ENCODE measurements at places on chromosomes 6 and 20.
A peak's percentile ranks its signal among the peaks of the same experiment; 100 is the strongest.

GRCh38 chr20:59733351-59733750, 129.0 kb downstream of the PHACTR3 start:
- no peak for DNase-seq

DNA sequence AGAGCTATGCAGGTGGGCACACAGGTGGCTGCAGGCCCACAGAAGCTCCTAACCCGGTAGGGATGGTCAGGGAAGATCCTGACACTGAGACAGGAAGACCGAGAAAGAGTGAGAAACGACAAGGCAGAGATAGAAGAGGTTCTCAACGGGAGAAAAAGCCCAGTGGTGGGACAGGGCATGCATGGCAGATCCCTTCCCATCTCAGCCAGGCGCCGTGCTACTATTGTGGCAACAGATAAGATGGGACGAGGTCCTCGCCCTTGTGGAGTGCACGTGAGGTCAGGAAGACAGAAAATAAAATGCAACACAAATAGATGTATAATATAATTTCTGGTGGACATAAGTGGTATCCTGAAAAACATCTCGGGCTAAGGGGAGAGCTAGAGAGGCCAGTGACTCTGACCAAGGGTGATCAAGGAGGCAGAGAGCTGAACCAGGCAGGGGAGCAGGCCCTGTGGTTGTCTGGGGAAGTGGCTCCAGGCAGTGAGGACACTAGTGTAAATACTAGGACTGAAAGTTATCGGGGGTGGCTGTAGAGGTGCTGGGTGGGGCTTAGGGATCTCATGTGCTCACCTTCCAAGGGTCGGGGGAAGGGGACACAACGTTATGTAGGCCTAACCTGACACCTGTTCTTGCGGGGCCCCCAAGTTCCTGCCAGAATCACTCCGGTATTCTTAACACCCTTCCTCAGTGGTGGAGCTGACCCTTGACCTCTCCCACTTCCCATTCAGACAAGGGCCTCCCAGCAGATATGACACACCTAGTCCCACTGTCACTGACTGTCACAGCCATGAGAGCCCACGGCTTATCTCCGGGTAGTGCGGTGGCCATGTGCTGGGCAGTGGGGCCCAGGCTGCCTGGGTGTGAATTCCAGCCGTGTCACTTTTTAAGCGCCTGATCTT, 1.0 kb downstream of the SRXN1 start:
- DNase-seq, result no peak

DNA sequence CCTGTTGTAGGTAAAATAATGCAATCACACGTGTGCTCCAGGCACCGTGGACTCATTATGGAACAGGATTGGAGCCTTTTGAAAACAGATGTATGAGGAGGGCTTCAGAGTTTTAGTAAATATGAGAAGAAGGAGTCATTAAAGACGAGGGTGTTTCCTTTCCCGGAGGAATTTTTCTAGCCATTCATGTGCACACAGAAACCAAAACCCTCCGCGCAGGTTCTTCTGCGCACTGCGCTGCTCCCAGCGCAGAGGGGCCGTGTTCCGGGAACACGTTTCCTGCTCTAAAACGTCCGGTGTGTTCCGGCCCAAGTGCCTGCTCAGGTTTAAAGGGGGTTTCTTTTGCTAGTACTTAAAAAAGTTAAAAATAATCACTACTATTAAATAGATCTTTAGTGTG, 11.6 kb downstream of the GPR31 start:
- DNase-seq, result no peak

- peak; percentile 5 for DNase-seq
These were observed 30.4 kb downstream of the KCNQ2 start for GRCh38 chr20:63442100-63442493.

GRCh38 chr6:34301408-34301807, 52.6 kb upstream of the SMIM29 start:
- DNase-seq, result peak; percentile 86

GRCh38 chr6:122116119-122116834, 283.2 kb upstream of the HSF2 start:
- no peak for DNase-seq

GRCh38 chr20:4256874-4257273, 241.5 kb upstream of the RNF24 start:
- no peak for DNase-seq

DNA sequence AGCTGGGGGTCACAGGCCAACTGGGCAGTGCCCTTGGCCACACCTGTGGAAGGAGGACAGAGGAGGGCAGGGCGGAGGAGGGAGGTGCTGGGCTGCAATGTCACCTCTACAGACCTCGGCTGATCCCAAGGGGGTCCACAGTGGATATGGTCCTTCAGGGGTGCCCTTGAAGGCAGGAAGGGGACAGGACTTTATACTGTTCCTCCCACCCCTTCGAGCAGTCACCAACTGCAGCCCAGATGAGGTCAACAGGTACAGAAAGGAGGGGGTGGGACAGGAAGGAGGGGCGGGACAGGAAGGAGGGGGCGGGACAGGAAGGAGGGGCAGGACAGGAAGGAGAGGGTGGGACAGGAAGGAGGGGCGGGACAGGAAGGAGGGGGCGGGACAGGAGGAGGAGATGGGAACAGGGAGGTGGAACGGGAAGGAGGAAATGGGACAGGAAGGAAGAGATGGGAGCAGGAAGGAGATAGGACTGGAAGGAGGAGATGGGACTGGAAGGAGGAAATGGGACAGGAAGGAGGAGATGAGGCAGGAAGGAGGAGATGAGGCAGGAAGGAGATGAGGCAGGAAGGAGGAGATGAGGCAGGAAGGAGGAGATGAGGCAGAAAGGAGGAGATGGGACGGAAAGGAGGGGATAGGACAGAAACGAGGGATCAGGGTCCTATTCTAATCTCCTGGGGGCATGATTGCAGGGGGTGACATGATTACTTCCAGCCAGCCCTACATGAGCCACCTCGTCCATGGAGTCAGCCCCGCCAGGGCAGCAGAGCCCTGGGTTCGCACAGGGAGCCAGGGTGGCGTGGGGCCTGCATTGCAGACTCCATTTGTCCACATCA, 19.4 kb upstream of the MRGBP start:
- no peak for DNase-seq

DNA sequence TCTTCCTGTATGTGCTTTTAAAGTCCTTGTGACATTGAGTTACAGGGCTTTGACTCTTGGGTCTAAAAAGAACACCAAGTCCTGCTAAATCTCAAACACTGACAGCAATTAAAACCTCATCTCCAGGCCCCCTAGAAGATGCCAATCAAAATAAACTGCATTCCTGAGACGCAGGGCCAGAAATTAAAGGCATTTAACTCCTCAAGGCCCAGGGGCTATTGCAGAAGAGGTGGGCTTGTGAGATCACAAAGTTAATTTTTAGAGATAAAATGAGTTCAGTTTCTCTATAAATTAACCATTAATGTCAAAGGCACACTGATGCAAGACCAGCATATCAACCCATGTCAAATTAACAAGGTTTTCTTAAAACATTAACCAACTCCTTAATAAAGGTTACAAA, 145.6 kb upstream of the CARMIL1 start:
- no peak for DNase-seq

DNA sequence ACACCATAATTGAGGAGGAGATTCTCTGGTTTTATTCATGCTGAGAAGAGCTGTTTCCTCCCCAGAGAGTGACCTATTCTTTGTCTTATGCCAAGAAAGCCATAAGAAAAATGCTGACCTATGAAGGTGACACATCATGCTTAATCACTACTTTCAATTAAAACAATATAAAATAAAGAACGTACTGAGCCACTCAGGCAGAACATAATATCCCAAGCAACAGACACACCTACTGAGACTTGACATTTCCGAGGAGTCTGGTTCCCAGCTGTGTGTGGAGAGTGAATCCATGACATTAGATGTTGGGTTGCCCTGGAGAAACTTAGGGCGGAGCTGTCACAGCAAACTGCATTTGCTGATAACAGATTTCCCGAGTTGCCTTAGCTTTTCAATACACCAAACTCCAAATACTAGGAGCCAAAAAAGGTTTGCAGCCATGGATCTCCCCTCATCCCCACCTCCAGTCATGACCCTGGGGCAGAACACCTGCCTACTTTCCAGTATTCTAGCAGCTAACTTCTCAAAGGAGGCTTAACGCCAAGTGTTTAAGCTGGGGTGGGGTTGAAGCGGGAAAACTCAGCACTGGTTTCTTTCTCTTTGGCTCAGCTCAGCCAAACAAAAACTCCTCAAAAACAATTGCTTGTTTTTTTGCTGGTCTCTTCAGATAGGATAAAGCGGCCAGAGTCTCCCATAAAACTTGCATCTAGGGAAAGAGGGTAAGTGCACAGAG, 92.2 kb downstream of the BACH2 start:
- no peak for DNase-seq

DNA sequence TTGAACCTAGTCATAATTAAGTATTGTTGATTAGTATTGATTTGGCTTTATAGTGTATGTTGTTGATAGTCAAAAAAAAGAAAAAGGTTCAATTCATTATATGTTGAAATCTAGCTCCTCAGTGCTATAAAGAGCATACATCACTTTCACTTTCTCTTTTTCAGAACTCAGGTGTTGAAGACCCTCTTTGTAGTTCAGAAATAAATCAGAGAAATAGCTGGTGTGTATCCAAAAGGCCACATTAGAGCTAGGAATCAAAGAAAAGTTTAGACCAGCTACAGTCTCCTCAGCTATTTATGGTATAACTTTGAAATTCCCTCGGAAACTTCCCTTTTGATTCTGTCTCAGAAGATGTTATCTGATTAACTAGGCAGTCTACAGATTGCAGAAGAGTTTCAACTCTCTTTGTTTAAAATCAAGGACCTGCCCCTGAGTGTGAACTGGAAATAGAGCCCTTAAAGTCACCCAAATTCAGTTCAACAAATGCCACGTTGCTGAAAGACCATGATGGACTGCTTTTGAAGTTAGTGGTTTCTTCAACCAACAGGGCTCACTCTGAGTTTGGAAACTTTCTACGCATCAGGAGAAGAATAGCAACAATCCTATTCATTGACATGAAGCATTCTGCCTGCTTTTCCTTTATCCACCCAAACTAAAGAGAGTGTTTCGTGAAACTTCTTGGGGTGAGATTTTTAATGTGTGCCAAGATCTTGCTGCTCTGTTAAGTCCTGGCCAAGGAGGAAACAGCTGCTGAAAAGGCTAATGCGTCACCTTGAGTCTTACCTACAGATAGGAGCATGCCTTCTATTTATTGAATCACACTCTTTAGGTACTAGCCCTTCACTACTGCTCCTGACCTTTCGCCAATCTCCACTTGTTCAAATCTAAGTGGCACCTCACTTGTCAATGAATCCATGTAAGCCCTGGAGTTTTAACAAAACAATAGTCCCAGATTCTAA, 111.7 kb downstream of the TNFRSF21 start:
- no peak for DNase-seq

DNA sequence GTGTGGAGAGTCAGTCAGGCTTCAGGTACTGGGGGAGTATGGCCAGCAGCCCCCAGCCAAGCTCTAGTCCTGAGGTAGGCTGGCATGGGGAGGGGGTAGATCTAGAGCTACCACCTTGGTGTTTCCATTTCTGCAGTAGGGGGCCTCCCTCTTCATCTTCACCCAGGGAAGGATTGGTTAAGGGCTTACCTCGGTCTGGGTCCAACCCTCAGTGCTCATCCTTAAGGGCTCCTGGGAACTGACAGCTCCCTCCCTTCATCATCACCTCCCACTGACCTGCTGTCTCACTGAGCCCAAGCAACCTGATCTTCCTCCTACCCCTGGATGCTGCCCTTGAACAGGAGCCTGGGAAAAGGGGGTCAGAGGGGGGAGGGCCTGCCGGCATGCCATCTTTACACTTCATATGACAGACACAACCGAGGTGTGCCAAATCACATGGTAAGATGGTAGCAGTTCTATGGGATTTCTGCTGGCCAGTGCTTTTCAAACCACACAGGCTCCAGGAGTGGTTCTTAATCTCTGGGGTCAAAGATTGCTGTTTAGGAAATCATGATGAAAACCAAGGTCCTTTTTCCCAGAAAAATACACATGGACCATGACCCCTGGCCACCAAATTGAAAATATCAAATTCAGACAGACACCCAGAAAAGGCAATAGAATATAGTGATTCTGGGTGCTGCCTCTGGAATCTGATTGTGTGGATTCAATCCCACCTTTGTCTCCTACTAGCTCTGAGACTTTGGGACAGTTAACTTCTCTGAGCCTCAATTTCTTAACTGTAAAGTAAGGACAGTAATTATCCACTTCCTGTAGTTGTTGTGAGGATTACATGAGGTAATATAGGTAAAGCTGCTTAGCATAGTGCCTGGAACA, 3.0 kb downstream of the TP53INP2 start:
- DNase-seq, result no peak

- no peak for DNase-seq
These were observed 23.7 kb upstream of the TAF4 start for GRCh38 chr20:62089393-62089792.

DNA sequence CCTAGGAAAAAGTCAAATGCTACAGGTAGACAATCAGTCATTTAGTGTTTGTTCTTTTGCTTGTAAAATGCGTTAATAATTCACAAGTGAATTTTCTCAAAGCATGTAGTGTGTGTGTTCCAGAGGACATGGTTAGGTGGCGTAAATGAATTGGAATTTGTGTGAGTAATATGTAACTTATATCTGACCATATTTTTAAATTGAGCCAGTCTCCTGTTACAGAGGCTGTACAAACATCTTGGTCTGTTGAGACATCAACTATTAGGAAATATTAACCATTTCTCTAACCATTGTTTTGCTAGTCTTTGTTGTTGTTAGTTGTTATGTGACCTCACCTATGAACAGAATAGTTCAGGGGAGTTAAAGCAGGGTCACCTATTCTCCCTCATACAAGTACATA, 22.7 kb downstream of the MCM8 start:
- peak; percentile 8 for DNase-seq

- DNase-seq, result no peak
These were observed 45.6 kb downstream of the GFOD1 start for GRCh38 chr6:13441778-13442177.

- no peak for DNase-seq
These were observed 228.8 kb downstream of the ADGRG6 start for GRCh38 chr6:142530566-142530965.

GRCh38 chr20:36243726-36244125, 7.4 kb downstream of the AAR2 start:
- no peak for DNase-seq

DNA sequence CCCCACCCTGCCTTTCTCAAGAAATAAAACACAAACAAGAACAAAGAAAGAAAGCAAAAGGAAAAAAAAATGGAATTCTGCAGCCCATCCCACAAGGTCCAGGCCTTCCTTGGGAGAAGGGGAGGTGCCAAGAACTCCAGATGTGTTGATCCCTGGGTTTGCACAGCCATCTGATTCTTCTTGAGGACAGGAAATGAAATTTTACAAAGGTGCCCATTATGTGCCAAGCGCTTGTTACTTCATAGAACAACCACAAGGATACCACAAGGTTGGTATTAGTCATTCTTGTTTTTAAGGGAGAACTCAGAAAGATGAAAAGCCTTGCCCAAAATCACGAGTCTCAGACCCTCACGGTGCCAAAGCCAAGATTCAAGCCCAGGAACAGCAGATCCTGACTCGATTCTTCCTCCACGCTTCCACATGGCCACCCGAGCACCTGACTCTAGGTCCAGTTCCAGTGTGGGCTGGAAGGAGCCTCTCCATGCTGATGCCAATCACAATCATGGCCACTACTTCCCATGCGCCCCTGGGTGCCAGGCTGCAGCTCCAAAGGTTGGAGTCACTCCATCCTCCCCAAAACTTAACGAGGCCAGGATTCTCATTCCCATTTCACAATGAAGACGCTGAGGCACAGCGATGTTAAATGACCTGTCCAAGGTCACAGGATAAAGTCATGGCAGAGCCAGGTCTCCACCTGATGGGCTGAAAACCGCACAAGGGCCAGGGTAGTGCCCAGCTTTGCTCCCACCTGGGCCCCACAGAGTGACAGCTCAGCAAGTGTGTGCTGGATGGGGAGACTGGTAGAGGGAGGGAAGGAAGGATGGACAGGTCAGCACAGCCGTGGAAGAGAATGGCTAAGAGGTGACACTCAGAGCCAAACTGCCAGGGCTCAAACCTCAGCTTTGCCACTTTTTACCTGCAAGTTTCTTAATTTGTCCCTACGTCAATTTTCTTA, 66.7 kb upstream of the TOP1 start:
- no peak for DNase-seq
